ENCODE measurements at places on chromosomes 12 and 14.
A peak's percentile ranks its signal among the peaks of the same experiment; 100 is the strongest.

DNA sequence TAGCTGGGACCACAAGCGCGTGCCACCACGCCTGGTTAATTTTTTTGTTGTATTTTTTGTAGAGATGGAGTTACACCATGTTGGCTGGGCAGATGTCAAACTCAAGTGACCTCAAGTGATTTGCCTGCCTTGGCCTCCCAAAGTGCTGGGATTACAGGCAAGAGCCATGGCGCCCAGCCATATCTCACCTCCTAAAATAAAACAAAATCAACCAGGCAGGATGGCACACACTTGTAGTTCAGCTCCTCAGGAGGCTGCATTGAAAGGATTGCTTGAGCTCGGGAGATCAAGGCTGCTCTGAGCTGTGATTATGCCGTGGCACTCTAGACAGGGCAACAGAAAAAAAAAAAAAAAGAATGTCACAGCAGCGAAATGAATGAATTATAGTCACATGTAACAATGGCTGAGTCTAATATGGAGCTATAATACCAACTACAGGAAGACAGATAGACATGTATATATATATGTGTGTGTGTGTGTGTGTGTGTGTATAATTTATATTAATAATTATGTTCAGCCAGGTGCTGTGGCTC is 19.3 kb upstream of the TMEM120B start:
- no peak overlapping the region for H3K27ac ChIP-seq
- no peaks in the 10 kb centered on the region for H3K4me1 ChIP-seq
- DNase-seq, result no peak
- H3K4me3 ChIP-seq, result no peak overlapping the region

DNA sequence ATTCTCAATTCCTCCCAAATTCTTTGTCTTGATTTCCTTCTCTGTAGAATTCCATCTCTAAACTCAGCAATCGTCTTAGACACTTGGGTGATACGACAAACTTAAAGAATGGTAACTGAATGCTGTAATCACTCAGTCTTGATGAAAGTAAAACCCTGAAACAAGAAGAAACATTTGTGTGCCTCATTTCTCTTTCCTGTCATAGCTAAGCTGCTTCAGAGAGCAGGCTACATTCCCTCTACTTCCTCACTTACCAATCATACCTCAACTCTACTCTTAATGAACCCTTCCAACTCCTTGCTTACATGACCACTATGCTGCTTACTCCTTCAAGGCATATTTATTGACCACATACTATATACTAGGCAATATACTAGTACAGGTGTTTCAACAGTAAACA is 8.3 kb downstream of the MAP4K5 start:
- H3K27me3 ChIP-seq, result no peaks in the 10 kb centered on the region
- no peaks in the 10 kb centered on the region for H3K36me3 ChIP-seq
- H3K4me1 ChIP-seq, result peaks cover 5% of the 10 kb centered on the region
- H3K27ac ChIP-seq, result no peak overlapping the region

- DNase-seq, result no peak
- H3K36me3 ChIP-seq, result no peaks in the 10 kb centered on the region
- no peaks in the 10 kb centered on the region for H3K27me3 ChIP-seq
- peaks cover 3% of the 10 kb centered on the region for H3K4me1 ChIP-seq
- H3K4me3 ChIP-seq, result no peak within 1 kb of the TSS
- no peak within 1 kb of the TSS for H3K27ac ChIP-seq
Measured at GRCh38 chr14:71932229-71932981, at the start of gene RGS6. RGS6 (plus strand) TSS chr14:71932429.

DNA sequence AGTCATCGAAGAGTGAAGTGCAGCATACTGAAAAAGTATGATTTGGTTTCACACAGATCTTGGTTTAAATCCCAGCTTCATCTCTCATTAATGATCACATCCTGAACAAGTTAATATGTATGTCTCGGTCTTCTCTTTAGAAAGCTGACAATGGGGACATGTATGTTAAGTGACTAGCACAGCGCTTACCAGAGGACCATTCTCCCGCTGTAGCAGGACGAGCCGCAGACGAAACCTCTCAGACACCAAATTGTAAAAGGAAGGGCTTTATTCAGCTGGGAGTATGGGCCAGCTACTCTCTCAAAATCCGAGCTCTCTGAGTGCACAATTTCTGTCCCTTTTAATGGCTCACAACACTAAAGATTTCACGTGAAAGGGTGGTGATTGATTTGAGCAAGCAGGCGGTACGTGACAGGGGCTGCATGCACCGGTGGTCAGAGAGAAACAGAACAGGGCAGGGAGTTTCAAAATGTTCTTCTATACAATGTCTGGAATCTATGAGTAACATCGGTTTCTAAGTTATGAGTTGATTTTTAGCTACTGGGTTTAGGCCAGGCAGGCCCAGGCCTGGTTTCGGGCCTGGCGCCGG is 682.4 kb downstream of the DIO2 start:
- no peaks in the 10 kb centered on the region for H3K36me3 ChIP-seq
- H3K4me3 ChIP-seq, result no peak overlapping the region
- no peak overlapping the region for H3K27ac ChIP-seq
- H3K27me3 ChIP-seq, result no peaks in the 10 kb centered on the region
- no peaks in the 10 kb centered on the region for H3K4me1 ChIP-seq

- H3K27ac ChIP-seq, result no peak overlapping the region
- H3K36me3 ChIP-seq, result no peaks in the 10 kb centered on the region
- no peak overlapping the region for H3K4me3 ChIP-seq
- no peaks in the 10 kb centered on the region for H3K4me1 ChIP-seq
- H3K27me3 ChIP-seq, result no peaks in the 10 kb centered on the region
Measured at GRCh38 chr12:125233319-125233718, 168.1 kb downstream of the AACS start.

- no peaks in the 10 kb centered on the region for H3K36me3 ChIP-seq
- H3K27me3 ChIP-seq, result no peaks in the 10 kb centered on the region
- H3K4me1 ChIP-seq, result no peaks in the 10 kb centered on the region
- no peak for DNase-seq
Measured at GRCh38 chr14:25400607-25401206, 350.8 kb upstream of the STXBP6 start.

DNA sequence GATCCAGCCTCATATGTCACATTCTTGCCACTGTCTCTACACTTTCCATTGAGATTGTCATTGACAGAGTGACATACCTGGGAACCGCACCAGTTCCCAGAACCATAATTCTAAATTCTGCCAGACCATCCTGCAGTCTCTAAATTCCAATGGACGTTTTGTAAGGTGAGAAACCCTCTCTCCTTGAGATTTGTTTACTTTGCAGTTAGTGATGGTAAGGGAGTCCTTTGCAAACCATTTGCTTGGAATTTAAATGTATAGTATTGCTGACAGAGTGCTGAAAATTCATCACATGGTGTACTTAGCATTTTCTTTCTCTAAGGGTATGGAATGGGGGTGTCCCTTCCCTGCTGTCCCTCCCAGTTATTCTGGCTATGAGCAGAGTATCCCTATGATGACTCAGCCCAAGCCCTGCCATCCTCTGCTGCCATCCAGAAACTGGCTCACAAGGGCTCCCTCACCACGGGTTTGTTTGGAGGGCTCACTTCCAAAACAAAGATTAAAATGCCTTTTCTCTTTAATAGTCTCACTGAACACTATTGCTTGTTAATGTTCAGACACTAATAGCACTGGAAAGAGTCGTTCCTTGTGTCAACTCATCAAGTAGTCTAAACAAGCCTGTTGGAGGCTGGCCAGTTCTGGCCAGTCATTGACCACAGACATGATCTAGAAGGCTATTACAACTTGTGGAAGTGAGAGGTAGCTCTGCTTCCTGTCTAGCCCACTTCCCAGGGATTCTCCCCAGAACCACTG is 129.0 kb upstream of the HMGA2 start:
- no peak for DNase-seq
- no peaks in the 10 kb centered on the region for H3K27me3 ChIP-seq
- H3K4me1 ChIP-seq, result no peaks in the 10 kb centered on the region
- no peak overlapping the region for H3K4me3 ChIP-seq
- H3K36me3 ChIP-seq, result no peaks in the 10 kb centered on the region
- no peak overlapping the region for H3K27ac ChIP-seq

DNA sequence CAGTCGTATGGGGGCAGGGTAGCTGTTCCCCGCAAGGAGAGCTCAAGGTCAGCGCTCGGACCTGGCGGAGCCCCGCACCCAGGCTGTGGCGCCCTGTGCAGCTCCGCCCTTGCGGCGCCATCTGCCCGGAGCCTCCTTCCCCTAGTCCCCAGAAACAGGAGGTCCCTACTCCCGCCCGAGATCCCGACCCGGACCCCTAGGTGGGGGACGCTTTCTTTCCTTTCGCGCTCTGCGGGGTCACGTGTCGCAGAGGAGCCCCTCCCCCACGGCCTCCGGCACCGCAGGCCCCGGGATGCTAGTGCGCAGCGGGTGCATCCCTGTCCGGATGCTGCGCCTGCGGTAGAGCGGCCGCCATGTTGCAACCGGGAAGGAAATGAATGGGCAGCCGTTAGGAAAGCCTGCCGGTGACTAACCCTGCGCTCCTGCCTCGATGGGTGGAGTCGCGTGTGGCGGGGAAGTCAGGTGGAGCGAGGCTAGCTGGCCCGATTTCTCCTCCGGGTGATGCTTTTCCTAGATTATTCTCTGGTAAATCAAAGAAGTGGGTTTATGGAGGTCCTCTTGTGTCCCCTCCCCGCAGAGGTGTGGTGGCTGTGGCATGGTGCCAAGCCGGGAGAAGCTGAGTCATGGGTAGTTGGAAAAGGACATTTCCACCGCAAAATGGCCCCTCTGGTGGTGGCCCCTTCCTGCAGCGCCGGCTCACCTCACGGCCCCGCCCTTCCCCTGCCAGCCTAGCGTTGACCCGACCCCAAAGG is 804 bp downstream of the GAPDH start:
- peak; percentile 73 for DNase-seq
- peak overlapping the region; percentile 90 for H3K27ac ChIP-seq
- H3K36me3 ChIP-seq, result peaks cover 41% of the 10 kb centered on the region
- no peaks in the 10 kb centered on the region for H3K27me3 ChIP-seq

DNA sequence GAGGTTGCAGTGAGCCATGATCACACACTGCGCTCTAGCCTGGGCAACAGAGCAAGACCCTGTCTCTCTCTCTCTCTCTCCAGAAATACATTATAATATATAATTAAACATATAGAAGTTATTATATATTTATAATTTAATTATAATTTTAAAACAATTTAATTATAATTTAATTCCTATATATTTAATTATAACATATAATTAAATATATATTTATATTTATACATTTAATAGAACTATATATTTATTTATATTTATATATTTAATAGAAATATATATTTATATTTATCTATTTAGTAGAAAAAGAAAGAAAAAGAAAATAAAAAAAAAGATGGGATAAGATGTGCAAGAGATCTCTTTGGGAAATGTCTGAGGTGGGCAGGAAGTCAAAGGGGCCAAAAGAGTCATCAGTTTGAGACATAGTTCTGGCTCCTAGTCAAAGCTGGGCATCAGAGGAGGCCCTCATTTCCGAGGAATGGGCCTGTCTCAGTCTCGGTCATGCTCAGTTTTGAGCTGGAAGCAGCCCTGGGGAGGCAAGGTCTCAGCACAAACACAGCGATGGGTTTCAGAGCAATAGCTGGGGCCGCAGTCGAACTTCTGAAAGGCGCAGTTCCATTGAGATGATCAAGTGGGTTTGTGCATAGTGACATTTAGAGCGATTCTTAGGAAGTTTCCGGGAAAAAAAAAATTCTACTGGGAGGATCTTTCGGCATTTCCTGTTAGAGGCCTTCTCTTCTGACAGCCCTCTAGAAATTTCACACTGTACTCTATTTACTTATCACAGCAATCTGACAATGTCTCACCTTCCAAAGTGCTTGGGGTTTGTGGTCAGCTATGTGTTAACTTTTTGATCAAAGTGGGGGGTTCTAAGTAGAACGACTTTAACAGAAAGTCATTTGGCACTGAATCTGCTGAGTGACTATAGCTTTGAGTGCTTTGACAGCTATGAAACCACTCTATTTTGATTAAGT is 58.7 kb upstream of the GZMB start:
- no peaks in the 10 kb centered on the region for H3K36me3 ChIP-seq
- H3K27ac ChIP-seq, result no peak overlapping the region
- DNase-seq, result peak; percentile 22

- DNase-seq, result no peak
- H3K27me3 ChIP-seq, result no peaks in the 10 kb centered on the region
- H3K27ac ChIP-seq, result no peak overlapping the region
- no peak overlapping the region for H3K4me3 ChIP-seq
Measured at GRCh38 chr14:88611878-88612277, 49.0 kb downstream of the ZC3H14 start.

DNA sequence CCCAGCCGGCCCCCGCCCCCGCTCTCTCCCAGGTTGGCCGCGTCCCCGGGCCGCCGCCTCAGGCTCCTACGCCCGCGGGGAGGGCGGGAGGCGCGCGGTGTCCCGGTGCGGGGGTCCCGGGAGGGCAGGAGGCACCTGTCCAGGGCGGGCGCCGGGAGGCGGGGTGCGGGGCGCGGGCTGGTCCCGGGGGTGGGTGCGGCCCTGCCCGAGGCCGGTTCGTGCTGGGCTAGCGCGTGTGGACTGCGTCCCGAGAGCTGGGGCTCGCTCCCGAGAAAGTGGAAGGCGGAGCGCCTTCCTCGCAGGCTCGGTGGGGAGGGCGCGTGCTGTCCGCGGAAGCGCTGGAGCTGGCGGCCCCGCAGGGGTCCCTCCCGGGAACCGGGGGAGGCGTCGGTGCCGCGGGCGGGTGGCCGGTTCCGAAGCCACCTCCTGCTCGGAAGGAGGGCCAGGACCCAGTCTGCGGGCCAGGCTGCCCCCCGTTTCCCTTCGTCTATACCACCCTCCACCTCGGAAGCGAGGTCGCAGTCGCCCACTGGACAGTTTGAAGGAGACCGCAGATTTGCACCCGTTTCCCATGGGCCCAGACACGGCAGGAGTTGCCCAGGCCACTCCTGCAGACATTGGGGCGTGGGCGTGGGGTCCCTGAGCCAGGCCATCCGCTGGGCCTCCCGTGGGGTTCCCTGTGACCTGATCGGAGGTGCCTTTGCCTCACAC is 636 bp downstream of the ZFYVE21 start:
- no peaks in the 10 kb centered on the region for H3K36me3 ChIP-seq
- DNase-seq, result no peak
- no peaks in the 10 kb centered on the region for H3K27me3 ChIP-seq
- H3K4me1 ChIP-seq, result peaks cover 9% of the 10 kb centered on the region

DNA sequence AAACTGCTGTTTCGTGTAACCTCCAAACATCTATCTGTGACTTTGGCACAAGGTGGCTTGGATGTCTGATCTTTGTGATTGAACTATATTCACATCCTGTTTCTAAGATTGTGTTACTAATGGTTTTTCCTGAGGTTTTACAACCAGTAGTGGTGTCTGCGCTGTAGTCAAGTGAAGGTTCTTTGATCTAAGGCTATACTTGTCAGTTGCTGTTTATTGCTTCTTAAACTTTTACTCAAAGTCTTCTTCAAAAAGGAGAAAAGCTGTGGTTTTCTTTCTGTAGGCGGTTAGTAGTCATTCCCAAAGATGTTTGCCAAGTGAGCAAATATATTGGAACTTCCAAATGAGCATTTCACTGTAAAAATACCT is 12.3 kb upstream of the CALM1 start:
- peaks cover 25% of the 10 kb centered on the region for H3K4me1 ChIP-seq
- peak overlapping the region; percentile 98 for H3K27ac ChIP-seq
- peak overlapping the region; percentile 87 for H3K4me3 ChIP-seq

DNA sequence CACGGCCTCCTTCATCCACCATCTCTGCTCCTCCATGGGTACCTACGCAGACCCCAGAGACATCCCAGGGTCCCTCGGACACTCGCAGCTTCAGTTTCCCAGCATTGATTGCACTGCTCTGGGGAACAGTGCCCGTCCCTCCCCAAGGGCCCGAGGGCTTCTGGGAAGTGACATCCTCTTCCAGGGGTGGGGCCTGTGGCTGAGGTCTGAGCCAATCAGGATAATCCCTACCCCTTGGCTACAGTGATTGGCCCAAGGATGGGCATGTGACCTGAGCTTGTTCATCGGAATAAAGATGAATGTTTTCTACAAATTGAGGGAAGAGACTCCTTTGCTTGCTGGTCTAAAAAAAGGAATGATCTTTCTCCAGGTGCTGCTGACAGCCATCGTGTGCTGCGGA is 37.3 kb upstream of the MYL2 start:
- no peak for DNase-seq
- no peak overlapping the region for H3K27ac ChIP-seq
- H3K4me3 ChIP-seq, result no peak overlapping the region
- no peaks in the 10 kb centered on the region for H3K36me3 ChIP-seq
- no peaks in the 10 kb centered on the region for H3K27me3 ChIP-seq

All from effector memory CD4-positive, alpha-beta T cell (primary cell).